Neural crest cell (in vitro differentiated cells): ENCODE measurements at places on chromosomes 3 and 15. TPM values are rescaled to one million over a fixed set of nuclear protein-coding genes. Genes with fewer than 3 reads are reported as not detected.
A peak's percentile ranks its signal among the peaks of the same experiment; 100 is the strongest.

DNA sequence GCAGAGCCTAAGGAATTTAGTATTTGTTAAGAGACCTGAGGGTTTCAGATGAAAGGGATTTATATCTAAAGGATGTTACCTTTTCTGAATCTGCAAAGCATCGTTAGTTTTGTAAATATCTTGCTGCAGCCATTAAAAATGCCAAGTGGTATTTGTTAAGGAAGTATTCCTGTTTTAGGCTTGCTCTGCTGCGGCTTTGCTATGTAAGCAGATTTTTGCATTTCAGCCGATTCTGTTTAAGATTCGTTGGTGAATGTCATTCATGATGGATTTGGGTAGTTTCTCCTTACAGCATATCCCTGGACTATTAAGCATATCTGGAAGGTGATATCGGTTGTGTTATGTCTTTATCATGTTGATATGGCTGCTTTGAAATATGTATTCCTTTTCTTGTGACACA, 1.0 kb downstream of the USP8 start:
- no peaks in the 10 kb centered on the region for H3K36me3 ChIP-seq
- H3K4me1 ChIP-seq, result peaks cover 28% of the 10 kb centered on the region

- H3K27ac ChIP-seq, result no peak overlapping the region
- no peaks in the 10 kb centered on the region for H3K36me3 ChIP-seq
Observed at GRCh38 chr3:150235799-150236198, 172.3 kb upstream of the TSC22D2 start.

DNA sequence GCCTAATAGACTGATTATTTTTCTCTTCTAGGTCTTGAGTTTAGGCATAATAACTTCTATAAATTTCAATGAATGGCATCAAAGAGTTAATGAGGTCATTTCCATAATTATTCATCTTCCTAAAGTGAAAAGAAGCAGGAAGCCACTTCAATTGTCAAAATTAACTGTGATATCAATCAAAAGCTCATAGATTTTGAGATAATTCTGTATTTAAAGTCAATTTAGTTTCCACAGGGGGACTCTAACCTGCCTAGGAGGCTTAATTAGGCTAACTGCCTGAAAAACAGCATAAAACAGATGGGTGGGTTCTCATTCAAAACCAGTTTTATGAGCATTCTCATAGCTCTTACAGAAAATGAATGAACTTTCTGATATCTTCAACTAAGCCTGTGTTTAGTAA, 177.8 kb downstream of the OTOL1 start:
- no peak for DNase-seq
- peaks cover 5% of the 10 kb centered on the region for H3K36me3 ChIP-seq
- no peaks in the 10 kb centered on the region for H3K27me3 ChIP-seq
- H3K4me1 ChIP-seq, result no peaks in the 10 kb centered on the region

DNA sequence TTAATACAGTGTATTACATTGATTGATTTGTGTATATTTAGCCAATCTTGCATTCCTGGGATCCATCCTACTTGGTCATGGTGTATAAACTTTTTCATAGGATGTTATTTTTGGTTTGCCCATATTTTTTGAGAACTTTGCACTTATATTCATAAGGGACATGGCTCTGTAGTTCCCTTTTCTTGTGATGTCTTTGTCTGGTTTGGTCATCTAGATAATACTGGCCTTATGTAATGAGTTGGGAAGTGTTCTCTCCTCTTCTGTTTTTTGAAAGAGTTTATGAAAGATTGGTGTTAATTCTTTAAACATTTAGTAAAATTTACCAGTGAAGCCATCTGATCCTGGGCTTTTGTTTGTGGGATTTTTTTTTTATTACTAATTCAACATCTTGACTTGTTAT, 9.6 kb downstream of the CHST13 start:
- H3K4me1 ChIP-seq, result no peaks in the 10 kb centered on the region
- H3K36me3 ChIP-seq, result no peaks in the 10 kb centered on the region
- peaks cover 46% of the 10 kb centered on the region for H3K27me3 ChIP-seq
- H3K27ac ChIP-seq, result no peak overlapping the region

DNA sequence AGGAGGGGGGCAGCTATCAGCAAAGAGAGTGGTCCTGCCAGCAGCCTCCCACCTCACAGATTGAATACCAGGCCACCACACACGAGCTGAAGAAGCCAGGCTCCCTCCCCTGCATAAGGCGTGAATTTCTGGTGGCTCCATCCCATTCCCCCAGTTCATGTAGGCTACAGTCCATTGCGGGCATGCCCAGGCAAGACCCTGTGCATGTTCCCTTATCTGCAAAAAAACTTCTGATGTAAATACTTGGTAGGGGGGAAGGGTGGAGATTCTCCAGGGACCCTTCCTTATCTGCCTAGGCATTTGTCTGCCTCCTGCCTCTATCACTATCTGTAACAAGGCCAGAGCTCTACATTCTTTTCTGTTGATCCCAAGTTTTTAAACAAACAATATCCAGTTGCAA, 27.6 kb upstream of the UBP1 start:
- H3K27me3 ChIP-seq, result no peaks in the 10 kb centered on the region
- no peak overlapping the region for H3K4me3 ChIP-seq
- peaks cover 20% of the 10 kb centered on the region for H3K36me3 ChIP-seq
- no peak for DNase-seq

DNA sequence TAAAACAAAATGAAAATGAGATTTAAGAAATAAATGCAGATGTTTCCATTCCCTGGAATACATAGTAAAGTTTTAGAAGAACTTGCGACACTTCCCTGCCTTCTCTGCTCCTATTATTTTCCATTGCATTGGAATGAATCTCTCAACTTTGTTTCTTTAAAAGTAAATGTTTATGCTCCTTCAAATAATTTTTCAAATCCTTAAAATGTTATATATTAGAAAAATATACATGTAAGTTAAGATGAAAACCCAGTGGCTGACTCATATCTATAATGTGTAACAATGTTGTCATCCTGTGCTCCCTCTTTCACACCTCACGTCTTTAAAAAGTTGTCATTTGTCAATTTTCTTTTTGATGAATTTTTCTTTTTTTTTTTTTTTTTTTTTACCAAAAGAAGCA, 3.6 kb downstream of the RBMS3 start:
- peaks cover 78% of the 10 kb centered on the region for H3K4me1 ChIP-seq
- H3K36me3 ChIP-seq, result no peaks in the 10 kb centered on the region
- peak overlapping the region; percentile 91 for H3K4me3 ChIP-seq

ECE2 gene
- not detected in 2 replicates for total RNA-seq

DNAH1 gene
- 2.4 and 3.2 TPM in 2 replicates for total RNA-seq

FMN1 gene
- total RNA-seq, result 0.09 and 0.70 TPM in 2 replicates

CDCP1 gene
- not detected in 2 replicates for total RNA-seq

ACTC1 gene
- 2.4 and 2.8 TPM in 2 replicates for total RNA-seq
